ENCODE measurements at places on chromosomes 4 and X.

DNA sequence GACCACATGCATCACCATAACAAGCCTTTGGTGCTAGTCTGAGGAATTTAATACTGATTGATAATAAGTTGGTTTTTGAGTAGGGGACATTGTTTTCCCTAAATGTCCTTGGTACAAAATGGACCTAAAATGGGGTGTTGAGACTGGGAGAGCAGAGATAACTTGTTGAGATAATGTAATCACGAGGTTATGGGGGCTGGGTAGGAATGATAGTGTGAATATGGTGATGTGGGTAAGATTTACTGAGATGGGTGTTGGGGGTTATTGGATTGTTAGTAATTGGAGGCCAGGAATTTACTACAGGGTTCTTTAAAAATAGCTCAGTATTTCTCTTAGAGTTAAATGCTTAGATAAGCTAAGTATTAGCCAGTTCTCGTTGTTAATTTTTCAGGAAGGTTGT, 3.9 kb downstream of the BMP2K start:
- DNase-seq: no peak

DNA sequence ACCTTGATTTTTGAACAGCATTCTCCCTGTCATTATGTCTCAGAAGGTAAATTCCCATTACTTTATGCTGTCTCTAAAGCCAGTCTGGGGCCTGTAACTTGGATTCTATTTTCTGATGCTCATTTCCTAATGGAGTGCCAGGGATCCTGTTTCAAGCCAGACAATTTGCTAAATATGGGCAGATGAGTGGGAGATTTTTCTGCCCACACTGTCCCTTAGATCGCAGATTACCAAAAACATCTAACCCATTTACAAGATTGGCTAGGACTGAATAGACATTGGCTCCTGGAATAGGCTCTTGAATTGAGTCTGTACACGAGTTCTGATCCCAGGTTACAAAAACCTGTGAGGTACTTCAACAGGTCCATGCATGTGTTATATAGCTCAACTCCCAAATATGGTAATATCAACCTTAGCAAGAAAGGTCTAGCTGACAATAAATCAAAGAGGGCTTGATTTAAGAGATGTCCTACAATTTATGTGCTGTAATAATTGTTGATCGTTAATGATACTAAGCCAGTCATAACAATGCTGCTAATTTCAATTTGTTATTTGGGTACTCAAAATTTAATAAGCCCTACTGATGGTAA, 5.7 kb downstream of the GPC3 start:
- peak; percentile 33 for DNase-seq

- no peak for DNase-seq
Observed at GRCh38 chr4:110737931-110738330, 115.1 kb upstream of the PITX2 start.

DNA sequence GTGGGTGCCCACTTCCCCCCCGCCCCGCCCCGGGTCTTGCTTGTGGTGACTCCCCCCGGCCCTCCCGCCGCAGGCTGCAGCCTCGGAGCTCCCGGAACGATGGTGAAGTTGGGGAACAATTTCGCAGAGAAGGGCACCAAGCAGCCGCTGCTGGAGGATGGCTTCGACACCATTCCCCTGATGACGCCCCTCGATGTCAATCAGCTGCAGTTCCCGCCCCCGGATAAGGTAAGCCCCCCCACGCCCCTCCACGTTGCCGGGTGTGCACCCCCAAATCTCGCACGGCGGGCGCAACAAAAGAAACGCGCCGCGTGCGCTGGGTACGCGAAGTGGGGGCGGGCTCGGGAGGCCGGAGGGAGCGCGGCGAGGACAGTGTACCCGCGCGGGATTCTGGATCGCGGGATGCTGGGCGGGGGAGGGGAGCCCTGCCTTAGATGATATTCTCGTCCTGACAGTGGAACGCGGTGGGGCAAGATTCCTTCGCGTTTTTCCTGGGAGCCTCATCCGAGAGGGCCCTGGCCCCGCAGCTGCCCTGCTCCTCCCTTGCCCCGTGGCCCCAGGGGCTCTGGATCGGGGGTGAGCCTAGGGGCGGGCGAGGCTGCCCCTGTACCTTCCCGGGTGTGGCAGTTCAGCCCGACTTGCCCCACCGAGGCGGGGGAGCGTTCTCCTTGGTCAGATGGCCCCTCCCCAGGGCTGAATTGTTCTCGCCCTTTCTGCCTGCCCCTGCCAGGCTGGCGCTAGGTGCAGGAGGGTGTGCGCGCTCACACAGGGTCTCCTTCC, 819 bp downstream of the NSG1 start:
- no peak for DNase-seq

DNA sequence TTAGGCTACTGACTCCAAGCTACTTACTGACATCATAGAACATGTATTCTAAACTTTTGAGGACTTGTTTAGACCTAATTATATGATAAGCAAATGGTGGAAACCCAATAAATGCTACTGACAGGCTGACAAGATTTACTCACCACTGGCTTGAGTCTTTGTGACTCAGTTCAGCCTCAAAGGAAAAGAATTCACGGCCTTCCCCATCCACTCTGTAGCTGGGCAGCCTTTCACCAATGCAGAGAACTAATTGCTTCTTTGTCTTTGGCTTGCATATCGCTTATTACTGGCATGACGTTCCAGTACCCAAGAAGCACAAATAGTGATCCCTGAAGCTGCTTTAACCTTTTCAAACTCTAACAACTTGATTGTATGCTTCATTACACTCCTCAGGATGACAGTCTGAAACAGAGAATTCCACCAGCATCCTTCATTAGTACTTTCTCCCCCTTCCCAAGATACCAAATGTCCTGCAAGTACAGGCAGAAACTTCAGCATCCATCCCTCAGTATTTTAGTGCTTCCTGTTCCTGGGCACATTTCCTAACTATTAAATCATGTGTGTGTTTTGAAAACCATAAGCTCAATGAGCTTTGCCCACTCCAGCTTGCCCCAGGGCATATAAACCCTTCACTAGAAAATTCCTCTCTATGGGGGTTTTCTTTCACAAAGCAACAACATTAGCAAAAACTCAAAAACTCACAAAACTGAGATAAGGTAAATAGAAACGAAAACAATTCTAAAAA, 298.1 kb upstream of the SLC7A11 start:
- no peak for DNase-seq

- no peak for DNase-seq
Observed at GRCh38 chr4:53055716-53056403, 193.7 kb downstream of the RASL11B start.

- DNase-seq: no peak
Observed at GRCh38 chr4:95295157-95295556, 253.6 kb downstream of the UNC5C start.

- DNase-seq: no peak
Observed at GRCh38 chr4:56142088-56142487, 193.3 kb downstream of the CEP135 start.

GRCh38 chrX:31329298-31329697, 257.5 kb upstream of the FTHL17 start:
- DNase-seq: no peak

GRCh38 chrX:123424546-123424945, 240.5 kb downstream of the GRIA3 start:
- no peak for DNase-seq

- DNase-seq: no peak
Observed at GRCh38 chrX:55074851-55075467, at the start of gene PAGE2B. Gene PAGE2B (plus strand): TSS chrX:55075030. CDS start chrX:55076042, 1,012 bp downstream.

- no peak for DNase-seq
Observed at GRCh38 chr4:29908276-29908675, 811.9 kb upstream of the PCDH7 start.

DNA sequence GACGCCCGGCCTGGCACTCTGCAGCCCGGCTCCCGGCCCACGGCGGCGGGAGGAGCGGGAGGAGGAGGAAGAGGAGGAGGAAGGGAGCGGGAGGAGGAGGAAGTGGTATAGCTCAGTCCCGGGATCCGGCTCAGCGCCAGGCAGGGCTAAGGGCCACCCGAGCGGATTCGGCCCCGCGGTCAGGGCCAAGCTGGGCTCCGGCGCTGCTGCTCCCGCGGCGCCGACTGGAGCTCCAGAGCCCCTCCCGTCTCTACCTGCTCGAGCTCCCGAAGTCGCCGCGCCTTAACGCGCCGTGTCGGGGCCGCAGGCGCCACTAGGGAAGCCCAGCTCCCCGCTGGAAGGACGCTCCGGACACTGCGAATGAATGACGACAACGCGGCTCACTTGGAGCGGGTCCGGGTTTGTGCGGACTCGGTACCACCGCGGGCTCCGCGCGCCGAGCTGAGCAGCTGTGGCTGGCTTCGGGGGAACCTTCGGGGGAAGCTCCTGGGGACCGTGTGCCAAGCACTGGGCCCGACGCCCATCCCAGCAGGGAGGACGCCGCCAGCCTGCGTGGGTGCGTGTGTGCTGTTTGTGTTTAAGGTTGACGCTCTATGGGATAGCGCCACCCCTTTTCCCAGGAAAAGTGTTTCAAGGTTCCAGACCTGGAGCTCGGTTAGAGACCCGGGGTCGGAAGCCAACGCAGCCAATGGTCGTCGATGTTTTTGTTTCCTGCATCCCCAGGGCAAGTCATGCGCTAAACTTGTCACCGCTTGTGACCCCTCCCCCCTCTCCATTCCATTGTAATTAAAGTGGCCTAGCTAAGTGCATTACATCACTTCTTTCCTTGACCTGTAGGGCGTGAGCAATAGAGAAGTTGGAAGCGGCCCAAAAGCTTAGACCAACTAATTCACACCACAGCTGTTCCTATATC, at the start of gene TBC1D9:
TSS of gene TBC1D9 (minus strand) at position 67 of the 913 bp plus-strand sequence. CDS start 340 bp downstream, outside the sequence.
- DNase-seq: peak; percentile 92

DNA sequence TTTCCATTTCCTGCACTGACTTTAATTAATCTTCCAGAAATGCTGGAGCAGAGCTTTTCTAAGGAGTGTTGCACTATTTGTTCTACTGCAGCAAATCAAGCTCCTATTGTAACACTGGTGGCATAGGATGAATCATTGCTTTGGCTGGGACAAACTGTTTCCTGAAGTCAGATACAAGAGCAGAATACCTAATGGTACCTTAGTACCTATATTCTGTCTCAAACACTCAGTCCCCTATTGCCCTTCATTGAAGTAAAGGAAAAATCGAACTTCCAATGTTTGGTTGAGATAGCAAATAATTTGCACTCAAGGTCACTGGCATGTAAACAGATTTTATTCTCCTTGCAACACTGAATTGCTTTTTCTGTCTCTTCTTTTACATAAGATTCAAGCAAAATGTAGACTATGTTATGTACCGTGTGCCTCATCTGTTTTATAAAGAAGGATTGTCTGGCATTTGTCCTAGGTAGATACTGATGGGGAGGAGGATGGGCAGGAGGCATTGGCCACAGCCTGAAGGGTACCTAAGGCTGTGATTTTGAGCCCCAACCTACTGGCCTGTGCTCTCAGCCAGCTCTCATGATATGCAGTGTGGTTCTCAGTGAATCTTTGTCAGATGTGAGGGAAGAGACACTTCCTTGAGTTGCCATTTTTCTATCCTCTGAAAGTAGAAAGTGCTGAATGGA, 141.6 kb downstream of the AASDH start:
- no peak for DNase-seq

DNA sequence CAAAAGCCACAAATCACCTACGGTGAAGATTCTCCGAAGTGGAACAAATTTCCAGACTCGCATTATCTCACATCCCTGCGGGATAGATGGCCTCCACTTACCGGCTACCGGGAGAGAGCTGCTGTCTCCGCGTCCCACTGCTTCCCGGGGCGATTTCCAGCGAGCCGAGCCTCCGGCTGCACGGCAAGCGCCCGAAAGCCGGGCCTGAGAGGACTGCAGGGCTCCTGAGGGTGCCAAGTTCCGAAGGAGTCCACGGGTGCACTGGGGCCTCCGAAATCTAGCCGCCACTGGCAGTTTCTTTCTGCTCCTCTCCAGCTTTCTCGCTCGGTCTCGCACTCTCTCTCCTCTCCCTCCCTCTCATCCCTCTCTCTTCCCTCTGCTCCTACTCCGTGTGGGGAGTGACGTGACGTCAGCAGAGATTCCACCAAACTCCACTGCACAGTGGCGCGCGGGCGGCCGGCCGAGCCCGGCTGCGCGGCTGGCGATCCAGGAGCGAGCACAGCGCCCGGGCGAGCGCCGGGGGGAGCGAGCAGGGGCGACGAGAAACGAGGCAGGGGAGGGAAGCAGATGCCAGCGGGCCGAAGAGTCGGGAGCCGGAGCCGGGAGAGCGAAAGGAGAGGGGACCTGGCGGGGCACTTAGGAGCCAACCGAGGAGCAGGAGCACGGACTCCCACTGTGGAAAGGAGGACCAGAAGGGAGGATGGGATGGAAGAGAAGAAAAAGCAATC, 14.0 kb upstream of the PITX2 start:
- DNase-seq: no peak

DNA sequence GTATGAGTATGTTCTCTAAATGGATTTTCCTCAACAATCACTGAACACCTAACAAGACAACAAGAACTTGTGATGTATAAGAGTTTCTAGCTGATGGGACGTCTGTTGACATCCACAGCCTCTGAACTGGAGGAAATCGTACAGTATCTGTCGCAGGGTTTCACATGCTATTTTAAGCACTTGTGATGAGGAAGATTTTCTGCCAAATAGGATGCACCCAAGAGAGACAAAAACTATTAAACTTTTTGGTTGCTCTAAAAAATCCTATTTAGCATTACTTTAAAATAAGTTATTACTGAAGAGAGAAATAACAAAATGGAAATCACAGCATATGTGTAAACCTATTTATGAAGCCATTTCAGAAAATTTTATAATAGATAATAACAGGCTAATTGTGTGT, 356.1 kb upstream of the SLC7A11 start:
- DNase-seq: no peak

GRCh38 chr4:8838961-8839431, 32.6 kb downstream of the HMX1 start:
- DNase-seq: no peak

- peak; percentile 56 for DNase-seq
Observed at GRCh38 chr4:52103319-52103718, 52.2 kb downstream of the SPATA18 start.

GRCh38 chr4:149166876-149167275, 648.8 kb downstream of the IQCM start:
- DNase-seq: no peak

Measured in NCI-H2171 treated with DMSO at 0.1 percent for 48 hours (cell line).